ENCODE measurements at places on chromosomes 3 and 15.
A peak's percentile ranks its signal among the peaks of the same experiment; 100 is the strongest.

DNA sequence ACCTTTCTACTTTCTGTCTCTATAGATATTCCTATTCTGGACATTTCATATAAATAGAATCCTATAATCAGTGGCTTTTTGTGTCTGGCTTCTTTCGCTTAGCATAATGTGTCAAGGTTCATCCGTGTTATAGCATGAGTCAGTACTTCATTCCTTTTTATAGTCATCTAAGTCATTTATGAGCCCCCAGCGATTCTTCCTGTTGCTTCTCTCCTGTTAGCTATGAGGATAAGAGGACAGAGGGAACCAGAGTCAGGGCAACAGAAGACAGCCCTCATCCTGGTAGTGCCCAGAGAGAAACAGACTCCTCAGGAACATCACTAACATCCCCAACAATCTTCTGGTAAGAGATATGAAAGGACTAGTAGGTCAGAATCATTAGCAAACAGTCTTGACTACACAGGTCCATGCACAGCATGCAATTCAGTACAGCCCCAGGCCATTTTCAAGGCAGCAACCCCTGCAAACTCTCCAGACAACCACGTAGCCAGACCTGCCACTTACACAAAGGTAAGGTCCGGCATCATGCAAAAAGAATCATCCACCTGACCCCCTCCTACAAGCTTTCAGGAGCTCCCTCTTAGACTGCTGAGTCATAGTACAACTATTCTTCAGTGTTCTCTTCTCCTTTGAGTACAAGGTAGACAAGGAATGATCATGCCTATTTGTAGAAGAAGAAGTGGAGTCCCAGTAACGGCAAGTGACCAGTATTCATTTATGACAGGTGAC, 91.5 kb downstream of the MYLK start:
- no peak for DNase-seq

DNA sequence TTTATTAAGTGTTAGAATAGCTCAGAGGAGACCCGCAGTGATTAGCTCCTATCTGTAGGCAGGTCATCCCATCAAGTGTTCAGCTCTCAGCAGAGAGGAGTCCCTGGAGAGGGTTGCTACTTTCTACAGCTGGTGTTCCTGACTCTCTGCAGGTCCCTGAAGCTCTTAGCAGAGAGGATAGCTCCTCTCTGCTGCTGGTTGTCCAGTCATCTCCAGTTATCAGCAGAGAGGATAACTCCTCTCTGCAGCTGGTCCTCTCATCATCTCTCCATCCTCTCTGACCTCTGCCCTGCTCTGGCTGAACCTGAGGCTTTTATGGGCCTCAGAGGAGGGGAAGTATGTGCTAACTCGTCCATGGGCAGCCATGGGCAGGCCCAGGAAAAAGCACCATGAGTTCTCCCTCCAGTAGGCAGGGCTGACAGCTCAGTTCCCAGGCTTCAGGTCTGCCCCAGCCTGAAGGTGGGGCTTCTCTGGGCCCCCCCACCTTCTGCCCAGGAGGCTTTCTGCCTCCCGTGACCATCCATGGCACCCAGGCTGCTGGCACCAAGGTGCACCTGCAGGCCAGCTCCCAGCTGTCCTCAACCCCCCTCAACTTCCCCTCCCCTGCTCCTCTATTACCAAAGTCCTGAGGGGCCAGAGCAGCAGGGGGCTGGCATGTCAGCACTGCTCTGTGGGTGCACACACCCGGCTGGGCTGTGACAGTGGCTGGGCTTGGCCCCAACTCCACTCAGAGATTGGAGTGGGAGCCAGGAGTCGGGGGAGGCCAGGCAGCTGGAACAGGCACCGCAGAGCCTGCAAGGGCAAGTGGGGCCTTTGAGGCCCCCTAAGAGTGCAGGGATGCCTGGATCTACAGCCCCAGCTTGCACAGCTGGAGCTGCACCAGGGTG, 98.9 kb upstream of the FRMD4B start:
- no peak for DNase-seq

GRCh38 chr3:168884353-168884903, 779.1 kb downstream of the MECOM start:
- DNase-seq: no peak

DNA sequence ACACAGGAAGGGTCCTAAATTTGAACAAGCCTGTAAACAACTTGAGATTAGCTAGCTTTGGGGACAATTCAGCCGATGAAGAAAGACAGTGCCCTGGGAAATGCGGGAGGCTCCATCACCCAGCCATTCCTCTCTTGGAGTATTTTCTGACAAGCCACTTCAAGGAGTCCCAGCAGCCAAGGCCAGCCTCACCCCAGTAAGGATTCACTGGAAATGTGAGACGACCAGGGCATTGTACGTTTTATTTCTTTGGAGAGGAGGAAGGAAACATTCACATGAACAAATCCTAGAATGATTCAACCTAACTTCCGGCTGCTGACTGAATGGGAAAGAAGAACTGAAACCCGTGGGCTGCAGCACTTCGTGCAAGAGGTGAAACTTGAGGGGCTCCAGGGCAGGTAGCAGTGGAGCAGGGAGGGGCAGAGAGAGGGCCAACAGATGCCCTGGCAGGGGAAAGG, 116.4 kb upstream of the ARHGEF3 start:
- DNase-seq: peak; percentile 5

DNA sequence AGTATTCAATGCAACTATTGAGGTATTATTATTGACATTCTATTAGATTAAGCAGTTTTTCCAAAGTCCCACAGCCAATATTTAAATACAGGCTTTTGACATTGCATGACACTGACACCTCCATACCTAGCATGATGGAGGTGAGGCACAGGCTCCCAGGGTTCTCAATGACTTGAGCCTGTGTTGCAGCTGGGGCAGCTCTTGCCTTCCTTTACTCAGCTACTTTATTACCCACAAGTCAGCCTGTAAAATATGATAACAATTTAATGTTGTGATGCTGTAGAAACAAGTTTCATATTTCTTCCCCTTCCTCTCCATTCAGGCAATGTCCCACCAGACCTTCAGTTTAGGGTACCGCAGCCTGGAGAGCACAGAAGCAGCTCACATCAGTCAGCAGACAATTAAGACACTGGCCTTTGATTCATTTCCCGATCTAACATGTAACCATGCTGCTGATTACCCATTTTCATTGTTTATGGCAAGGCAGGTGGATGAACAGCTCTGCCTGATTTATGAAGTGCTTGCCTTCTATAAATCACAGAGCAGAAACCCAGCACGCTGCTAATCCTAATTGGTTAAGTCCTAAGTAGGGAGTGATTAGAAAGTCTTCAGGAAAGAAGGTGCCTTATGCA, 826.1 kb downstream of the AGBL1 start:
- no peak for DNase-seq

DNA sequence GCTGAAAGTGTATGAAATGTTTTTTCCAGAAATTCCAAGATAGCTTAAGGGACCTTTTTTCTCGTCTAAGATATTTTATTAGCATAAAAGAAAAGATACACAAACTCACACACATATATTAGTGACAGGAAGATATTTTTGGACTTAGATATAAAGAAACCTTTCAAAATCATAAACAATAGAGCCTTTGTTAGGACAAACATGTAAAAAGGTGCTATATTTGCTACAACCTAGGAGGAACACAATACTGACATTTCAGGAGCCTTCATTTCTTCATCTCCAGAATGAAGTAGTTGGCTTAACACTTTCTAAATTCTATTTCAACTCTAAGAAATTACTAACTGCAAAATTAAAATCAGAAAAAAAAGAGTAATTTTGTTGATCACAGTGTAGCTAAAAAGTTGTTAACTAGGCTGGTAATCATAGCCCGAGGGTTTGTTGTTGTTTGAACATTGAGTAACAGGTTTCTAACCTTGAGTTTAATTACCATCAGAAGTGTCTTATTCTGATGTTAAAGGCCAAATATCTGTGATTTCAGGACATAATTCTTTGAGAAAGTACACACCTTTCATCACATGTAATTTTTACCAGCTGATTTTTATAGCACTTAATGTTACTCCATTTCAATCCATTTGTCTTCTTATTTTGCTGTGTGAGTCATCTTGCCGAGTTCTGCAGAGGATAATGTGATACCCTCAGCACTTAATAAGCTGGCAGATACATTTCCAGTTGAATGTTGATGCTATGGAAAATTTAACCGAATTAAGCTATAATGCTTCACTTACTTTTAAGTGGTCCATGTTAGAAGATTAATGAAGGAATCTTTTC, 97.3 kb downstream of the MBNL1 start:
- DNase-seq: no peak

DNA sequence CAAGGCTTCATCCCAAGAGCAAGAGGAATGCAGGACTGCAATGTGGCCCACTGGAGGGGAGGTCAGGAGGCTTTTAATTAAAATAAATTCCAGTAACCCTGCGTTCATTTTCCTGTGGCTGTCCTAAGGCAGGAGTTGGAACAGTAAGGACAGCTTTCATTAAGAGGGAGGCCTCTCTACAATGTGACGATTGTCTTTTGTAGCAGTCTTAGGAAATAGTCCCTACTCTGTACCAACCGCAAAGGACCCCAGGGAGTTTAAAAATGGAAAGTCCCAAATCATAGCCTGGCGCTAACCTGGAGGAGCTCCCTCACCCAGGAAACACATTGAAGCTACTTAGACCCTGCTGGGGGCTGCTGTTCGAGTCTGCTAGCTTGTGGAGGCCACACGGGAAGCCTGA, 62.8 kb downstream of the SYNM start:
- DNase-seq: no peak

DNA sequence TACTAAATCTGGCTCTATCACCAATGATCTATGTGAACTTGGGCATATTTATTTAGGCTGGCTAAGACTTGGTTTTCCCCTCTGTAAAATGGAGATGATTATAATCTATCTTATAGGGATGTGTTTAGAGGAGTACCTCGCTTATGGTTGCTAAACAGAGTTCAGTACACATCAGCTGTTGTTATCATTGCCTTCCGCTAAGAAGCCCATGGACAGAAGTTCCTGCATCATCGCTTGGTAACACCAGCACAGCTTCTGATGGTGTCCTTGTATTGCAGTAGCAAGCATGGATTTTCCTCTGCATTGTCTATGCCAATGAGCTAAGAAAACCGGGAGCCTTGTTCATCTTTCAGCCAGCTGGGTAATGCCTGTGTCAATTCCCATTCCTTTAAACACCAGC, 73.1 kb upstream of the LRTM1 start:
- DNase-seq: no peak

- DNase-seq: no peak
Measured at GRCh38 chr15:63500265-63501250, 3.8 kb upstream of the USP3 start.

DNA sequence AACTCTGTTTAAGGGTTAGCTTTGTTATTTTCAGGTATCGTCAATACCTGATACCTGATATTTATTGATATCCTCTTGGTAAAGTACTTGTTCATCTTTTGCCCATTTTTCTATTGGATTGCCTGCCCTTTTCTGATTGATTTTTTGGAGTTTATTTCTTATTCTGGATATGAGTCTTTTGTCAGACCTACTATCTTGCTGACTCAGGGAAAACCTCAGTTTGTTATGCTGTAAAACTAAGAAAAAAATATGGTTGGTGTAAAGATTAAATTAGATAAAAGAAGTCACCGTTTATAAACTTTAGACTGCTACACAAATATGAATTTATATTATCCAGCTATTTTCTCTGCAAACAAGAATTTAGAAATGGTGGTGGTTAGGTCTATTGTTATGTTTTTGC, 65.9 kb downstream of the CHRNA7 start:
- no peak for DNase-seq

GRCh38 chr3:115498421-115498820, 124.9 kb upstream of the GAP43 start:
- DNase-seq: no peak

DNA sequence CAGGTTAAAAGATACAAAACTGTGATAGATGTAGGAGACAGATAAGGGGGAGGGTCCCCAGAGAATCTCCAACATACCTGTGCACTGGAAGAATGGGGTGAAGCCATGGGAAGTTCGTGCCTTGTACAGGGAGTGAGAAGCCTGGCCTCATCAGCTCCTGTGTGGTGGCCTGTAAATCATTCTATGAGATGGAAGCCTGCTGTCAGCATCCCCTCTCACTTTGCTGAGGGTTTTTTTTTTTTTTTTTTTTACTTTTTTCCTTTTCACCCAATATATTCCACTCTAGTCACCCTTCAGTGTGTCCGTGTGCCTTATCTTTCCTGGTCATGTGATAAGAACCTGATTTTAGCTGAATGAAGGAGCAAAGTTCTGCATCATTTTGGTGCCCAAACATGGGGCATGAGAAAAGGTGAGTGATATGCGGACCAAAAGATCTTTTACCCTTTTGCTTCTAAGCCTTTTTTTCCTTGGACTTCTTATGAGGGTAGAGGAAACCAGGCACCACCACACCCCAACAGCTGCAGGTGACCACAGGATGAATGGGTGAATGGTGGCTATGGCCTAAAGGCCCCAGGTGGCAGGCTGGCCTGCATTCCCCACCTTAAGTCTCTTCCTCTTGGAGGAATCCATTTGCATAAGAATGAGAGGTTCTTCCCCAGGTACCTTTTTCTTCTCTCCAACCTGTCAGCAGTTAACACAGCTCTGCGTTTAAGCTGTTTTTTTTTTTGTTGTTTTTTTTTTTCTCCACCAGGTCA, 1345.0 kb downstream of the NSUN3 start:
- DNase-seq: no peak

DNA sequence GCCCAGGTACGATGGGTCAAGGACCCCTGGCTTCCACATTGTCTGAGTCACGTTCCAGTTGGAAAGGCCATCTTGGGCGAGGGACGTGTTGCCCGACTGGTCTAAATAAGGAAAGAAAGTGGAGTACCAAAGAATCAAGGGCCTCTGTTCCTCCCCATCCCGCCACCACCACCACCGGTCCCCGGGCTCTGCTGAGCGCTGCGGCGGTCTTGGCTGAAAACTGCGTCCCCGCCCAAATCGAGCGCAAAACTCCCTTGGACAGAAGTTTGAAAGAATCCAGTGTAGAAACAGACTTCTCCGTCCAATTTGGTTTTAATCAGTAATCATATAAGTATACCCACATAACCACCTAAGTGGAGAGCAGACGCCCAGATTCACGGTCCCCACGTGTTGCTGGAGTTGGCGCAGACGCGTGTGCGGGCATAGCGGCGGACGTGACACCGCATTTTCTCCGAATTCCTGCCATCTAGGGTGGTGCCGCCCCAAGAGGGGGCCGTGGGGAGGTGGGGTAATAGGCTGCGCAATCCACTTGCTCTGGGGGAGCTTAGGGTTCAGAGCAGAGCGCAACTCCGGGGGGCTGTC, 243.8 kb upstream of the TOPAZ1 start:
- no peak for DNase-seq

DNA sequence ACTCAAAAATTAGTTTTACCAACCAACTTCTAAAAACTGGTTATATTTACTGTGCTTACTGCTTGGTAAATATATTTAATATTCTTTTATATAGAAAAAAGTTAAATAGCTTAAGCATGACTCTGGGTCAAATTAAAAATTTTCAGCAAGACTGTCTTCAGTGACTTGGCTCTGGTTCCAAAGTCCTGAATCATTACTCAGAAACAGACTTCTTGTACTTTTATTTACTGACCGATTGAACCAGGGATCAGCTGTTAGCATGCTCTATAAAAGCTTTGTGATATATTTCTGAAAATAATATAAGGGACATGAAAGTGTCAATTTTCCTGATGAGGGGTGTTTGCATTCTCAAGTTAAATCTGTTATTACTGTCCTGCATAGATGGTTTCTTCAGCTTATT, 164.3 kb downstream of the MCTP2 start:
- no peak for DNase-seq

- DNase-seq: no peak
Measured at GRCh38 chr15:87454860-87455259, 801.7 kb downstream of the NTRK3 start.
